Stimulated activated CD4-positive, alpha-beta T cell treated with anti-CD3 and anti-CD28 coated beads, Interleukin-15, amount 100 ng/mL, for 24 hours (primary cell): ENCODE measurements at places on chromosomes 1 and 21.
A peak's percentile ranks its signal among the peaks of the same experiment; 100 is the strongest.

GRCh38 chr1:112388436-112388835, 7.6 kb upstream of the CTTNBP2NL start:
- DNase-seq = no peak

DNA sequence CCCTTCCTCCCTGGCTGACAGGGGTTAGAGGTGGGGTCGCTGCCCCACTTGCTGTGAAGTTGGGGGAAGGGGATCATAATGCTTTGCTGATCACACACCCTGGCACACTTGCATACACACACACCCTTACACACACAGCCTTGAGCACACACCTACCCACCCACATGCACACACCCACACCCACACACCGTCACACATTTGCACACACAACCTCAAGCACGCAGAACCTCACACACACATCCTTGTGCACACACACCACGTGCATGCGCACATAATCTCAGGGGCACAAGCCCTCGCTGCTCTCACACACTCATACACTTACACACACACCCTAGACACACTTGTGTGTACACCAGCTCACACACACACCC, 16.4 kb upstream of the TNFRSF8 start:
- DNase-seq = no peak

DNA sequence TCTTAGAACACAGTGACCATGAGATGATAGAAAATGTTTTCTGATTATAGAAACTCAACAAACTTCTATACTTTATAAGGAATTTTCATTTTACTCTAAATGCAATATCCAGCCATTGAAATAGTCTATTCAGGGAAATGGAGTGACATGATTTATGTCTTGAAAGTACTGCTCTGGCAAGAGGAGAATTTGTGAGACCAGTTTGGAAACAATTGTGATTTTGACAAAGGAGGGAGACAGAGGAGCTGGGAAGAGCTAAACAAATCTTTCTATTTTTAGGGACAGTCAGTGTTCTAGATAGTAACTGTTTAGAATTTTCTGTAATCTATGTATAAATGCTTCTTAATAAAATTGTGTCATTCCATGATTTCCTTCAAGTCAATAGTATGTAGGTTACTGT, 252.3 kb downstream of the FMN2 start:
- DNase-seq = no peak

DNA sequence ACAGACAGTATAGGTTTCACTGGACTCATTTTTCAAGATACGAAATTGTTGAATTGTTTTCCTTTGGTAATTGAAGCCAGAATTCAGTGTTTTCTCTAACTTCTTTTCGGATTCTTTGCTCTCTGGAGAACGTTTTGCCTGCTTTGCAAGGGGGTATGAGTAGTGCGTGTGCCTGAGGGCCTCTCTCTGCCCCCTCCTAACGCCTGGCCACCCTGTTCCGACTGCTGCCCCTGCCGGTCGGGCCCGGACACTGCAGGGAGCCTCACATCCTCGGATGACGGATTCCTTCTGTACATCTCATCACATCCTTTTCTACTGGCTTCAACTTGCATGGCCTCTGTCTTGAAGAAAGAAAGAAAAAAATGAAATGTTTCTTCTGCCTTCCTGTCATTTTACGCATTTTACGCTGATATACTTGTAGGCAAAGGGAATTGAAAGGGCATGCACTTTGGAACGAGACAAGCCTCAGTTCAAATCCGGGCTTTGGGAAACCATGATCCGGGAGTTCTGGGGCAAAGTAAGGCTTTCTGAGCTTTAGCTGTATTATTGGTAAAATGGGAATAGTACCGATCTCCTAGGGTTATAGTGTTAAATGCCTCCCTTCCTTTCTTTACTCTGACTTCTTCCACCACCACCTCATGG, 65.1 kb downstream of the DISC1 start:
- DNase-seq = no peak

DNA sequence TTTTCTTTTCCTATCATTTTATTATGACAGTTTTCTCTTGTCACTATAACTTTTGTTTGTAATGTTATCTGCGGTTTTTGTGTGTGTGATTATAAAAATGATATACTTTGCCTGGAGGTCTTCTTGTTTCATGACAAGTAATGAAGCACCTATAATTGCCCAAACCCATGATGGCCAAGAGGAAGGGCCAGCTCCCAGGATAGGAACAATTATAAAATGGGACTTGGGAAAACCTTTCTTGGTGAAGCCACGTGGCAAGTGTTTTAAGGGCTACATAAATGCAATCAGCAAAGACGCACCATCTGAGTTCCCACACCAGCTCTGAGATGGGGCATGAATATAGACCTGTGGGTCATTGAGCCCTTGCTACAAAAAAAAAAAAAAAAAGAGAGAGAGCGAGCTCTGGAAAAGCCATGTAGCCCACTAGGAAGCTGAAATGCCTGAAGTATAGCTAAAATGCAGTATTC, 462.6 kb upstream of the RUNX1 start:
- DNase-seq = no peak

- DNase-seq = peak; percentile 28
Measured at GRCh38 chr1:203592156-203592555, 34.5 kb upstream of the ATP2B4 start.

DNA sequence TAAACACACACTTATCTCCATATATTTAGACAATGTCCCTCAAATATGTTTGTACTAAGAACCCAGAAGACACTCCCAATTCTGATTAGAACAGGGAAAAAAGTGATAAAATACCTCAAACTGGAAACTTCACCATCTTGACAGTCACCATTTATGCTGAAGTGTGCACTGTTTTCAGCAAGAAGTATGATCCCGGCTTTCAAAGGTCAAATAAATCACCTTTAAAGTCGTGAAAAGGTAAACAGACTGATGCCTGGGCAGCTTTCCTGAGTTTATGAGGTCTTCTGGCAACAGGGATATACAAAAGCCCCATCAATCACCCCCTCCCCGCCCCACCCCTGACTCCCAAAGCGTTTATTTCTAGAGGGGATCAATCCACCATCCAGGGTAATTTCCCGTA, 37.9 kb downstream of the HLX start:
- no peak for DNase-seq

GRCh38 chr1:225539069-225539468, 111.2 kb upstream of the LBR start:
- DNase-seq = no peak

- DNase-seq = no peak
Measured at GRCh38 chr1:55428231-55428630, 213.1 kb upstream of the USP24 start.

- DNase-seq = no peak
Measured at GRCh38 chr1:9281071-9281827, 11.4 kb upstream of the SPSB1 start.

GRCh38 chr1:12300706-12301105, 70.9 kb downstream of the VPS13D start:
- no peak for DNase-seq

GRCh38 chr1:8364528-8365442, 46.9 kb downstream of the SLC45A1 start:
- DNase-seq = no peak

DNA sequence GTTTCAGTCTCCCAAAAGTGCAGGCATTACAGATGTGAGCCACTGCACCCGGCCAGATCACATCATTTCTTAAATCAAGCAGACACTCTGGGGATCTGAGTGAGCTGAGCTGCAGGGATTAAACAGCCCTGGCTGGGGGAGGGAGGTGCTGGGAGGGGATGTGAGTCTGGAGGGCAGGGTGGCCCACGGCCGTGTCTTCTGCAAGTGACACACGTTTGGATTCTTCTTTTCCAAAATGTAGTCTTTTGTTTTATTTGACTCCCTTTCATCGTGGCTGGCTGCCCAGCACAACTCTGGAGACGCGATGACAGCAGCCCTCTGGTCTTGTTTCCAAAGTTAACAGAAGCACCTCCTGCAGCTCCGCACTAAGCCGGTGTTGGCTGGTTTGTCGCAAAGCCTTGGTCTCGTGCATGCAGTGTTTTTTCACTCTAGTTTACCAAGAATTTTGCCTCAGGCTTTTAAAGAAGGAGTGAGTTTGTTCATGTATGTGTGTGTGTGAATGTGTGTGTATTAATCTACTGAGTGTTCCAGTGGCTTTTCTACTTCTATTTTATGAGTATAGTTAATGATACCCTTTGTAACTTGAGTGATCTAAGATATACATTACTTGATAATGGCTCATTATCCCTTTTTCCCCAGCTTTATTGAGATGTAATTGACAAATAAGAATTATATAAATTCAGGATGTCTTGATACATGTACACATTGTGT, 2.8 kb upstream of the KRTAP10-5 start:
- DNase-seq = no peak

DNA sequence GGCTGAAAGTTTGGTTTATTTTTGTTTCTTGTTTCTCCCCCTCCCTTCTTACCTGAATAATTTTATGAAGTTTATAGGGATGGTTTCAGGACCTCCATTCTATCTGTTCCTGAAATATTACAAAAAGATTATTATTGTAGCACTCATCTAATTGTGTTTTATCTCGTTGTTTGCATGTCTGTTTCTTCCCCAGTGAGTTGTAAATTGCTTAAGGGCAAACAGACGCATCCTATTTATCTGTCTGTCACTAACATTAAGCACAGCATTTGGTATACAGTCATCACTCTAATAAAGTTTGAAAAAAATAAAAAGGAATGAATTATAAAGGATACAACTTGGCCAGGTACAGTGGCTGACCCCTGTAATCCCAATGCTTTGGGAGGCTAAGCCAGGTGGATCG, 123.5 kb downstream of the LRRC7 start:
- no peak for DNase-seq

GRCh38 chr1:175409938-175410337, 217.4 kb upstream of the KIAA0040 start:
- no peak for DNase-seq
